ENCODE measurements at places on chromosomes 6 and 20. TPM values are rescaled to one million over a fixed set of nuclear protein-coding genes. Genes with fewer than 3 reads are reported as not detected.

The TP53TG5 gene
- not detected for total RNA-seq

The CDC5L gene
- 22.6 TPM for total RNA-seq

The SIRPB2 gene
- total RNA-seq: not detected

The TUBB2B gene
- not detected for total RNA-seq

The ASIP gene
- total RNA-seq: not detected

The C2 gene
- total RNA-seq: 0.13 TPM

The SLC22A16 gene
- total RNA-seq: not detected
